GM23338 (cell line): ENCODE measurements at places on chromosomes 6 and 20.

DNA sequence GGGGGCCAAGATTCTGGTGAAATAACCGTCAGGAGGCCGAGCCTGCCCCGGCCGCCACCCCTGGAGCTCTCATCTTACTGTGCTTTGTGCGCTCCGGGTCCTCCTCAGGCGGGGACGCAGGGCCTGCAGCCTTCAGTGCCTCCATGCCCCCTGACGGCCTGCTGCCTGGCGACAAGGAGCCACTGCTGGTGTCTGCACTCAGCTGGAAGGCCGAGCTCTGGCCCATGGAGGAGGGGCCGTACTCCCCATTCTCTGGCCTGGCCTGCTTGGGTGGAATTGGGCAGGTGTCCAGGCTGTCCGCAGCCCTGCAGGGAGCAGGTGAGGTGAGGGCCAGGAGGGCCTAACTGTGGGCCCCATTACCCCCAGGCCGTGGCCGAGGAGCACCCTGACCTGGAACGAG is 5.3 kb downstream of the ZNF512B start:
- DNase-seq, result no peak

DNA sequence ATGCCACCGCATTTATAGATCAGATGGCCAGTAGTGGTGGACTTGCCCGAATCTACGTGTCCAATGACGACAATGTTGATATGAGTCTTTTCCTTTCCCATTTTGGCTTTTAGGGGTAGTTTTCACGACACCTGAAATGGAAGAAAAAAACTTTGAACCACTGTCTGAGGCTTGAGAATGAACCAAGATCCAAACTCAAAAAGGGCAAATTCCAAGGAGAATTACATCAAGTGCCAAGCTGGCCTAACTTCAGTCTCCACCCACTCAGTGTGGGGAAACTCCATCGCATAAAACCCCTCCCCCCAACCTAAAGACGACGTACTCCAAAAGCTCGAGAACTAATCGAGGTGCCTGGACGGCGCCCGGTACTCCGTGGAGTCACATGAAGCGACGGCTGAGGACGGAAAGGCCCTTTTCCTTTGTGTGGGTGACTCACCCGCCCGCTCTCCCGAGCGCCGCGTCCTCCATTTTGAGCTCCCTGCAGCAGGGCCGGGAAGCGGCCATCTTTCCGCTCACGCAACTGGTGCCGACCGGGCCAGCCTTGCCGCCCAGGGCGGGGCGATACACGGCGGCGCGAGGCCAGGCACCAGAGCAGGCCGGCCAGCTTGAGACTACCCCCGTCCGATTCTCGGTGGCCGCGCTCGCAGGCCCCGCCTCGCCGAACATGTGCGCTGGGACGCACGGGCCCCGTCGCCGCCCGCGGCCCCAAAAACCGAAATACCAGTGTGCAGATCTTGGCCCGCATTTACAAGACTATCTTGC is 725 bp downstream of the EEF1A1 start:
- peak; percentile 57 for DNase-seq

GRCh38 chr20:63235399-63235983 is at the start of gene BIRC7:
Gene BIRC7 (plus strand): TSS chr20:63235905. CDS start chr20:63236097, 192 bp downstream.
- DNase-seq, result no peak

GRCh38 chr6:52554684-52555280 is 22.1 kb downstream of the TRAM2 start:
- DNase-seq, result no peak

GRCh38 chr6:30396833-30397479 is 52.0 kb downstream of the RPP21 start:
- peak; percentile 95 for DNase-seq

DNA sequence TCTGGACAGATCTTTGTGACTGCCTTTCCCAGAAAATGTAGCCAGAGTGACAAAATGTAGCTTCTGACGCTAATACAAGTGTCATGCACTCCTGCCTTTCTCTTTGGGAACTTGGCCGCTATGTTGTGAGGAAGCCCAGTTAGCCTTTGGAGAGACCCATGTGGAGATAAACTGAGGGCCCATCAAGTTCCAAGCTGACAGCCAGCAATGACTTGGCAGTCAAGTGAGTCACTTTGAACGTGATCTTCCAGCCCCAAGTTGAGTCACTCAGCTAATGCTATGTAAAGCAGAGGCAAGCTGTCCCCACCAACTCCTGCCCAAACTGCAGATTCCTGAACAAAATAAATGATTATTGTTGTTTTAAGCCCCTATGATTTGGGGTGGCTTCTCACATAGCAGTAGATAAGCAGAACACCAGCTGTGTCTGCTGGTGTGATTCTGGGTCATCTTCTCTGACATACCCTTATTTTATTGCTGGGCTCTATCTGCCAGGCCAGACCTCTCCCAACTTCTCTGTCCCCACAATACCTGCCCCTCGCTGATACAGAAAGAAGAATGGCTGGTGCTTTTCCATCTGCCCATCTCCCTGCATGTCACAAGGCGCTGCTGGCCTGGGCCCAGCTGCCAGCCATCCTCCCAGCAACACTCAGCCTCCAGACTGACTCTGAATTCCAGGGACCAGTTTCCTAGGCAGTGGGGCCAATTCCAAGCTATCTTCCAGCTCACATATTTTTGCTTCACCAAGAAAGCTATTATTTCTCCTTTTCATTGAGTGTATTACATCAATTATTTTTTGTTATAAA is 274.8 kb downstream of the LRFN2 start:
- DNase-seq, result no peak

- DNase-seq, result no peak
Observed at GRCh38 chr20:57986666-57987065, 241.8 kb downstream of the ANKRD60 start.

GRCh38 chr6:75608956-75609533 is 7.4 kb downstream of the SENP6 start:
- DNase-seq, result no peak

GRCh38 chr20:13289031-13289430 is 68.0 kb downstream of the ISM1 start:
- no peak for DNase-seq

DNA sequence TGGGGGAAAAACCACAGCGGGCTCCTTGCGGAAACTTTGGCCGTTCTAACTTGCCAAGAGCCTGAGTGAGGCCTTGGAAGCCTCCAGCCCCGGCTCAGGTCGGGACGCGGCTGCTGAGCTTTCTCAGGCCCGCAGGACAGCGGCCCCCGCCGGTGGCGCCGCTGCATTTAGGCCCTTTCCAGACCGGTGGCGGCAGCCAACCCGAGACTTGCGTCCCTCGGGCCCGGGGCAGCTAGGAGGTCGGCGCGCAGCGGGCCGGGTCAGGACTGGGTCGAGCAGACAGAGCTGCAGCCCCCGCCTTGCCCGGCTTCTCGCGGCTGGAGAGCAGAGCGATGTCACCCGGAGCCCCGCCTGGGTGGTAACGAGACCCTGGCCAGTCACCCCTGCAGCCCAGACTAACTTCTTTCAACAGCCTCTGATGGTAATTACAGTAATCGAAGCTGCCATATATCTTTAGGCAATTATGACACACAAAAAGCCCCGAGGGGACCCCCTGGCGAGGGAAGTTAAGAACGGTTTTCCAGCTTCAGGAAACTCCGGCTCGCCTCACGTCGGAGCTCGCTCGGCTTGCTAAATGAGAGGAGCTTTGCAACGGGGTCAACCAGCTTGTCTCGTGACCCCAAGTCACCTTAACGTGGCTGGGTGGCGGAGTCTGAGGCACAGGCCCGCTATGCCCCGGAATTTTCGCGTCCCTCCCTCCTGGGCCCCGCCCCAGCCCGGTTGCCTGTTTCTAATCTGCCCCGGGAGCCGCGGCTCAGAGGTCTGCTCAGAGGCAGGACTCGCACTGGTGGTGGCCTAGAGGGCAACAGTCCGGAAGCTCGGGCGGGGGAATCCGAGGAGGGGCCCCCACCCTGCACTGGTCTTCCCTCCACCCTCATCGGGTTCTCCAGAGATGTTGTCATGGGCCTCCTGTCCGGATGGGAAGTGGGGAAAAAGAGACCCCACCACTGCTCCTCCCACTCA is 3.0 kb downstream of the NR2E1 start:
- peak; percentile 78 for DNase-seq

DNA sequence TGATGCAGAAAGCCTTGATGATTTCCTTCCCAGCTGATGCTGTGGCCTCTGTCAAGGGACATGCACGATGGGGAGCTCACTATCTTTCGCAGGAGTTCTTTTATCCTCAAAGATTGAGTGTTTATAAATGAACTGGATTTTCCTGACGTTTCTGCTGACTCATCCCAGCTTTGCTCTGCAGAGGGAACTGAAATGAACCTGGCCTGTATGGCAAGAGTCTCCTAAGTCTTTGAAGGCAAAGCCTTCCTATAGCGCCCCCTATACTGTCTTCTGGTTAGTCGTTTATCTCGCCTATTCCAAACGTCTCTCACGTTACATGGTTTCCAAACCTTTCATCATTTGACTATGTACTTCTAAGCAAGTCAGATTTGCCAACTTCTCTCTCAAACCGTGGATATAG is 565.3 kb downstream of the KIF16B start:
- DNase-seq, result peak; percentile 74

DNA sequence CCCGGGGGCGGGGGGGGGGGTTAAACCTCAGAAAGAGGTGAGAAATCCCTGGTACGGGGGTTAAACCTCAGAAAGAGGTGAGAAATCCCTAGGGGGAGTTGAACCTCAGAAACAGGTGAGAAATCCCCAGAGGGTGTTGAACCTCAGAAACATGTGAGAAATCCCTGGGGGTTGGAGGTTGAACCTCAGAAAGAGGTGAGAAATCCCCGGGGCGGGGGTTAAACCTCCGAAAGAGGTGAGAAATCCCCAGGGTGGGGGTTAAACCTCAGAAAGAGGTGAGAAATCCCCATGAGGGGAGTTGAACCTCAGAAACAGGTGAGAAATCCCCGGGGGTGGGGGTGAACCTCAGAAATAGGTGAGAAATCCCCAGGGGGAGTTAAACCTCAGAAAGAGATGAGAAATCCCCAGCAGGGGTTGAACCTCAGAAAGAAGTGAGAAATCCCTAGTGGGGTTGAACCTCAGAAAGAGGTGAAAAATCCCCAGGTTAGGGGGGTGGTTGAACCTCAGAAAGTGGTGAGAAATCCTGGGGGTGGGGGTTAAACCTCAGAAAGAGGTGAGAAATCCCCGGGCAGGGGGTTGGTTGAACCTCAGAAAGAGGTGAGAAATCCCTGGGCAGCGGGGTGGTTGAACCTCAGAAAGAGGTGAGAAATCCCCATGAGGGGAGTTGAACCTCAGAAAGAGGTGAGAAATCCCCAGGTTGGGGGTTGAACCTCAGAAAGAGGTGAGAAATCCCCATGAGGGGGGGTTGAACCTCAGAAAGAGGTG is 87.4 kb downstream of the PLG start:
- DNase-seq, result no peak

GRCh38 chr6:24358219-24358821 is 461 bp upstream of the DCDC2 start:
- no peak for DNase-seq

GRCh38 chr20:54100563-54100962 is 30.2 kb upstream of the BCAS1 start:
- DNase-seq, result no peak

GRCh38 chr6:47424436-47424836 is 53.2 kb upstream of the CD2AP start:
- no peak for DNase-seq

GRCh38 chr6:53306819-53307347 is 41.9 kb downstream of the ELOVL5 start:
- DNase-seq, result no peak

DNA sequence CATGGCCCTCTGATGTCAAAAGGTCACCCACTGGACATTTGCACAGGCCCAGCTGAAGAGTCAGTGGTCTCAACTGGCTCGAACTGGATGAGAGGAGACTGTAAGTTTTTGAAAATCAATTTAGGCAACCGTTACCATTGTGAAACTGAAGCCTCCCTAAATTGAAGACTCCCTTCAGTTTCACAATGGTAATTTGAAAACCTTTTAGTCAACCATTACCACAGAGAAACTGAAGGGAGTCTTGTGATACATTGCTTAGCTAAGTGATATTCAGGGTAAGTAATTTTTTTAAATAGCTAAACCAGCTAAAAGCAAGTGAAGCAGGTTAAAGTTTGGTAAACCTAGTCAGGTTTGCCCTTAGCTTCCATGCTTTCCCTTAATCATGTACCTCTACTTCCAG is 197.3 kb upstream of the NT5E start:
- no peak for DNase-seq

- DNase-seq, result no peak
Observed at GRCh38 chr6:71766146-71766760, 120.1 kb upstream of the RIMS1 start.

DNA sequence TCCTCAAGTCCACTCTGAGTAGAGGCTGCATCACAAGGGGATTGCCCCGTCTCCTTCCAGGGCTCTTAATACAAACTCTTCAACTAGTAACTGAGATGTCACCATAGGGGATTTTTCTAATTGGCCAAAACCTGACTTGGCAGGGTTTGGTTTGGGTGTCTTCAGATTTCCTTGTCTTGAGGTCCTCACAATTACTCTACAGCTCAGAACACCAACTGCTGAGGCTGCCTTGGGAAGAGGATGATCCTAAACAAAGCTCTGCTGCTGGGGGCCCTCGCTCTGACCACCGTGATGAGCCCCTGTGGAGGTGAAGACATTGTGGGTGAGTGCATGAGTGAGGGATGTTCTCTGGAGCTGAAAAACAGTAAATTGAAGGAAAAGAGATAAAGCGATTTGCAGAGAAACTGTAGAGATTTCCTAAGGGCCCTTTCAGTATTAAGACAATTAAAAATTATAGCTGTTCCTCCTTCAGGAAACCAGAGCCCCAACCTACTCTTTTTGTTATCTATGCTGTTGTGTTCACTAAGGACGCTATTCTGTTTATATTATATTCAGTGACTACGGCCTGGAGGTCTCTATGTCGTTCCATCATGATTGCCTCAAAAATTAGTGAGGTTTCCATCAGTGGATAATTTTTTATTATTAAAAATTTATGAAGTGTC is at the start of gene HLA-DQA1:
Gene HLA-DQA1 (plus strand): TSS at position 188 of the 662 bp plus-strand sequence. CDS start 53 bp downstream, at position 241.
- DNase-seq, result no peak
